ENCODE measurements at places on chromosomes 5 and 9.

DNA sequence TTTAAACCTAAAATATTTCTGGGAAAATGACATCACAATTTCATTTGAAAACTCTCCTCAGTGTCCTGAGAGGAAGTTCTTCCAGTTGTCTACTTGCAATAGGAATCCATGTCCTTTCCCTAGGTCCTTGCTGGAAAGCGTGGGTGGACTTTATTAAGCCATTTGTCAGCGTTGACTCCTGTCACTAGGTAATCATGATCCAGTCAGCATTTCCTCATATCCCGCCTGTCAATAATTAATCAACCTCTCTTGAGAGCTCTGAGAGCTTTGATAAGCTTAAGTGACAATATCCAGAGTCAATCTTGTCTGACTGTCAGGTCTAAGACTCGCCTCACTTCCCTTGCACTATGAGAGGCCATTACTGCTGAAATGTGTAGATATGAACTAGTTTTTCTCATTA is 107.2 kb upstream of the SLIT3 start:
- DNase-seq = no peak

DNA sequence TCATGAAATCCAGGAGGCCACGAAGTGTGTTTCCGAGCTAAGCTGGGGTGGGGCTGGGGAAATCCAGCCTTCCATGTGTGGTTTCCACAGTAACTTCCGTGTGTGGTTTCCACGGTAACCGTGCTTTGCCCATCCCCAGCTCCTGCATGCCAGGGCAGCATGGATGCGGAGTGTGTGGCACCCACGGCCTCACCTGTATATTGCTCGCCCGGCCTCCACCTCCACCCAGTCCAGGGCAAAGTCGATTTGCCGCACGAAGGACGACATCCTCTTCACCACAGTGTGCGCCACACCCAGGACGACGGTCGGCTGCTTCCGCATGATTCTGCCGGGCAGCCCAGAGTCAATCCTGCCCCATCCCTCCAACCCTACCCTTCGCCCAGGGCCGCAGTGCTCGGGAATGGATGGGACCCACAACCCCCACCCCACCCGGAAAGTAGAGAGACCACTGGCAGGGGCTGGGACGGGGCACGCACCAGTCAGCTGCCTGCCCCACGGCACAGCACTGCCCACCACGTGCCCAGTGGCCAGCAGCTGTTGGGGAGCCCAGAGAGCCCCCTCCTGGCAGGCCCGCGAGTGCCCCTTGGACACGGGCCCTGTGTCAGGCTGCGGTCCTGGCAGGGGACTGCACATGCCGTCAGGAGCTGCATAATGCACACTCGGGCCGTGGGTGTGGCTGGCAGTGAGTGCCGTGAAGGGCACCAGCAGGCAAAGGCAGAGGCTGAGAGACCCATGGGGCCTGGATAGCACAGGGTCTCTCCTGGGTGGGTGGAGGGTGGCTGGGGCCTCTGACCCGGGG is 39.0 kb upstream of the NSMF start:
- DNase-seq = no peak

GRCh38 chr9:105608721-105609598 is 51.0 kb downstream of the FKTN start:
- no peak for DNase-seq

DNA sequence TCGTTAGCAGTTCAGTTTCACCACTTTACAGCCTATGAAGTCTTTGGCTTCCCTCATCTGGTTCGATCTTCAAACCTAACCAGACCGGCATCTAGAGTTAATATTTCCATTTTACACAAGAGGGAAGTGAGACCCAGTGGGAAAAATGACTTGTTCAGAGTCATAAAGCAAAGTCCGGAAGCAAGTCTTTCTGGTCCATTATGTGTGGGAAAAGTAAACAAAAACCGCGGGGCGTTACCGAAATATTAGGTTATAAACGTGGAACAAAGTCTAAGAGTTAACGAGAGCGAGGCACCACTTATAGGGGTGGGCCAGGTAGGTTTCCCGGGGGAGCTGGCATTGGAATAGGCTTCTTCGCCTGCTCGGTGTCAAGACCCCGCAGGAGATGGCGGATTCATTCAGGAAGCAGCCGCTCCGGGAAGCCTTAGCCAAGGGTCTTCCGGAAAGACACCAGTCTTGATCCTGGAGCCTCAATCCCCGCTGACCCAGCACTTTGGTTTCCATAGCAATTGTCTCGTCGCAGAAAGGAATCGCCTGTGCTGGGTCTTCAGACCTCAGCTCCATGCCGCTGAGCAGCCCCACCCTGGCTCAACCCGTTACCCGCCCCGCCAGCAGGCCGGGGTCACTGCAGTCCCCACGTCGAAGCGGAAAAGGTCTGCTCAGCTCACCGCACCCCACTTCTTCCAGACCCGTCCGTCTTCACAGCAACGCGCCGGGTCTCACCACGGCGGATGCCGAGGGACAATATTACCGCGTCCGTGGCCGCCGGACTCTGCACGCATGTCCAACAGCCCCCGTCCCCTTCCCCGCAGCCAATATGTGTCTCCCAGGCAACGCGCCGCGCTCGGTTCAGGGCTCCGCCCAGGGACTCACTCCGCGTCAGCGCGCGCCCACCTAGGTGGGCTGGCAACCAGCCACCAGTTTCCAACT is at the start of gene C5orf52:
TSS of gene C5orf52 (plus strand) at position 872 of the 930 bp plus-strand sequence. CDS start 82 bp downstream, outside the sequence.
- peak; percentile 14 for DNase-seq

GRCh38 chr9:34456151-34456550 is 2.2 kb downstream of the FAM219A start:
- no peak for DNase-seq

DNA sequence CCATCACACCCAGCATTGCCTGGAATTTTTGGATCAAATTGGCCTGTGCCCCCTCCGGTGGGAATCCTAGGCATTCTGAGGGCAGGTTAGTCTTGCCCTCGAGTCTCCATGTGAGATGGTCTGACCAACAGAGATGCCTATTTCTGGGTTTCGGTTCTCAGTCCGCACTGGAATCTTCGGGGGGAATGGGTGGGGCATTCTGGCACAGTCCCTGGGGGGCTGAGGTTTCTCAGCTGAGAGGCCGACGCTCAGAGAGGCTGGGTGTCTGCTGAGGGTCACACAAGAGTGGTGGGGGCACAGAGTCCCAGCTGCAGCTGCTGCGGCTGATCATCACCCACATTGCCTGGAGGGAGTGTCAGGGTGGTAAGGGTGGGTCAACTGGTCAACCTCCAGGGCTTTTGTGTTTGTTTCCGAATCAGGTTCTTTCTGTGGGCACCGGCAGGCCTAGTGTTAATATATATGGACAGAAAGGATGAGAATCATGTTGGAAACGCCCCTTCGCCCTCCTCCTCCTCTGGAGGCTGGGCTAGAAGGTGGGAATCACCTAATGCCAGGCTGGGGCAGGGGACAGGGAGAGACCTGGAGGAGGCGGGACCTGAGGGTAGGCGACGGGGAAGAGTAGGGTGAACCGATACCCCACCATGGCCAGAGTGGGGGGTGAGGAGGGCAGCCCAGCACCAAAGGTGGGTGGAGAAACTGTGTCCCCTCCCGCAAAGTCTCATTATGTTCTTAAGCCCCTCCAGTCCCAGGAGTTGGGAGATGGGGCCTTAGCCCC is 149.5 kb upstream of the PHYKPL start:
- no peak for DNase-seq

DNA sequence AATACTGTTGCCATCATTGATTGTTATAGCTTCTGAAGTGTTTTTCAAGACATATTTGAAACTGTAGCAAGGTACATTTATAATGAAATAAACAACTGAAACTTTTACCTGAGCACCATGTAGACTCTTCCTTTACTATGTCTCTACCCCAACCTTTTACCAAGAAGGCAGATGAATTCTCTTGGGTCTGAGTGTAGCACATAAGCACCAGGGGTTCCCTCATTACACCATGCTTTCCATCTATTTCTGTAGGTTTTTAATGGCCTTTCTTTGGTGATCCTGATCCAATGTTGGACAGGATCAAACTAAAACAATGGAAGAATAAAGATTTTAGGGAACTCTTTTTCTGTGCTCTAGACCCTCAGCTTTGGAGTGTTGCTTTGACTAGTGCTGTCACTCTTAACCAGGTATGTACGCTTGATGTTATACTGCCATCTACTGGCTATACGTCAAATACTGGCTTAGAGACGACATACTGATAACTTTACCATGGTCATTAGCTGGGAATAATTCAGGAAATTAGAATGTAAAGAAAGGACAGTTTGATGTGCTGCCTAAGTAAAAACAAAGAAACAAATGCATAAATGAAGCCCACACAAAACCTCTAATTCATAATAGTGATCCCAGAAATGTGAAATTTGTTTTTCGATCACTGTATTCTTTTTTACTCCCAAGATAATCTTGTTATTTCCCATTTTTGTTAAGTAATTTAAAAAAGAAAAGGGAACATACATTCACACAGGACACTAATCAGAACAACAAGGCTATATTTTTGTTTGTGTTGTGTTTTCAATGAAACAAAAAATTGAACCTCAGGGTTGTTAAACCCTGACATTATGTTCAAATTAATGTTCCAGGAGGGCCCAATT is 30.7 kb downstream of the IFNW1 start:
- DNase-seq = no peak
